Germinal center (tissue), 1 donor: ENCODE measurements at places on chromosomes 3 and 15.

- DNase-seq, result peak; percentile 74
Observed at GRCh38 chr15:31263751-31264558, 62.7 kb upstream of the KLF13 start.

DNA sequence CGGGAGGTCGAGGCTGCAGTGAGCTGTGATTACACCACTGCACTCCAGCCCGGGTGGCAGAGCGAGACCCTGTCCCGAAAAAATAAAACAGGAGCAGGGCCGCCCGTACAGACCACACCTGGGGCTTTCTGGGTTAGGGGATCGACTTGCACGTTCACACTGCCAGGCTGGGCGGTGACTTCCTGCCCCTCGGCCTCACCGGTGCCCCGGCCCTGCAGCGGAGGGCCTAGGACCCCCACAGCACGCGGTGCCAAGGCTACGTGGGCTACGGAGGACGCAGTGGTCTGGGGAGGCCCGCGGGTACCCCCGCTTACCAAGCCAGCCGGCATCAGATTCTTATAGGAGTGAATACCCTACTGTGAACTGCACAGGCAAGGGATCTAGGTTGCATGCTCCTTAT, 11.6 kb upstream of the TTC14 start:
- DNase-seq, result no peak

DNA sequence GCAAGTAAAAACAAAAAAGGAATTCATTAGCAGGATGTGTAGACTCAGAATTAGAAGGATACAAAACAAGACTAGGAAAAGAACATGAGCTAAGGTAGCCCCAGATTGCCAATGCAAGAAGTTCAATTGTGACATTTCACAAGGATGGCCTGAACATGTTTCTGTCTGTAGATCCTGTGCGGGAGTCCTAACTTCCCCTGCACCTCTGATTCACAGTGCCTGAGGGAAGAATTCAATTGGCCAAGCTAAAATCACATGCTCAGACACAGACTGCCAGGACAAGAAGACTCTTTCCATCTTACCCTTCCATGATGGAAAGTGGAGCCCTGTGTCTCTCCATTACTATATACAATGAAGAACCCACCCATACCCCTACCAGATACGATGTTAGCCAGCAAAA, 251.5 kb downstream of the KCNH8 start:
- DNase-seq, result no peak

DNA sequence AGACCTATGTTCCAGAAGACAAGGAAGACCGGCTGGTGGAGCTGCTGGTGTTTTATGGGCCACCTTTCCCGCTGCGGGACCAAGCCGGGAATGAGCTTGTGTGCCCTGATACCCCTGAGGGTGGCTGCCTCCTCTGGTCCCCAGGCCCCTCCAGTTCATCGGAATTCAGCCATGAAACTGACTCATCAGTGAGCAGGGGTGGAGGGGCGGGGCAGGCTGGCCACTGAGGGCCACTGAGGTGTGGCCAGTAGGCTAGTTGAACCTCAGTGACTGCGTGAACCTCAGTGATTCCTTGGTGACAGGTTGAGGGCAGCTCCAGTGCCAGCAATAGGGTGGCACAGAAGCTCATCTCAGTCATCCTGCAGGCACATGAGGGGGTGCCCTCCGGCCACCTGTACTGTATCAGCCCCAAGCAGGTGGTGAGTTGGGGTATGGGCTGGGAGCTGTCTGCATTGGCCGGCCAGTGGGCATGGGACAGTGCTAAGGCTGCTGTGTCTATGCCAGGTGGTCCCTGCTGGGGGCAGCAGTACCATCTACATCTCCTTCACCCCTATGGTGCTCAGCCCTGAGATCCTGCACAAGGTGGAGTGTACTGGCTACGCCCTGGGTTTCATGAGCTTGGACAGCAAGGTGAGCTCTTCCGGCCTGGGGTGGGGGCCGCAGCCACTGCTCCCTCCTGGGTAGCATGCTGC, 20.3 kb downstream of the ACAA1 start:
- no peak for DNase-seq

DNA sequence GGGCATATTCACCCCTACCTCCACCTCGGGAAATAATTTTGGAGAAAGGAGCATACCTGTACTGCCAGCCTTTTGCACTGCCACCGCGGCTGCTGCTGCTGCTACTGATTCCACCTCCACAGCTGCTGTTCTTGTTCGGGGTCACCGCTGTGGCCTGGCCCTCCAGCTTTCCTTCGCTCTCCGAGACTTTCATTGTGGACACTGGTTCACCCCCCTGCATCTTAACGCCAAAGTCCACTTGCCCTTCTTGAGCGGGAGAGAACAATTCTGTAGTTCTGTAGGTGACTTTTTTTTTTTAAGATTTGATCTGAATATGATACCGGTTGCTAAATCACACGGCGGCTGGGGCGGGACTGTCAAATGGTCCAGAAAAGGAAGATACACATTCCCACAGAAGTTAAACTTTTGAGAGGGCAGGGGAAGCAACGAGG, 701 bp downstream of the OSBPL11 start:
- DNase-seq, result no peak

GRCh38 chr15:29921130-29921601, 98.9 kb upstream of the TJP1 start:
- no peak for DNase-seq

- DNase-seq, result no peak
Observed at GRCh38 chr3:165283328-165283727, 87.1 kb upstream of the SLITRK3 start.

DNA sequence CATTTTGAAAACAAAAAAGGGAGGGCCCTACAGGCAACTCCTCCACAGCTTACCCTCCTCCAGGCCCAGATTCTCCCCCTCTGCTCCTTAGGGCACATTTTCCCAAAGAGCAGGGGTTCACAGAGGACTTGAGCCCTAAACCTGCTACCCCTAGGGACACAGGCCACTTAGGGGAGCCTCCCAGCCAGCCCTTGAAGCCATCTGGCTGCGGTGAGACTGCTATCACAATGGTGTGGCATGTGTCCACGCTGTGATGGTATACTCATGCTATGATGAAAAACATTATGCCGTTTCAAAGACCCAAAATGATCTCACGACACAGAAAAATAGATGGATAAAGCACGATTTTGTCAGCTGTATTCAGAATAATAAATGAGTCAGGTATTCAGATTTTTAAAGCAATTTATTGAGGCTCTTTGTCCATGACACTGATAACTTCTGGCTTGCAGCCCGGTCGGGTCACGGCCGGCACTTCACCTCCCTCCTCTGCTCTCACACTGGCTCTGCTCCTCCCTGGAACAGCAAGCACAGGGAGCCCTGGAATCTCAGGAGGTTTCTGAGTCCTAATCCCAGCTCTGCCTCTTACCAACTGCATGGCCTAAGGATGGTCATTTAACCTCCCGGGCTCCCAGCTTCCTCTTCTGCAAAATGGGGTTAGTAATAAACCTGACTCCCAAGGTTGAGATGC, 115.3 kb downstream of the MEGF11 start:
- DNase-seq, result no peak

DNA sequence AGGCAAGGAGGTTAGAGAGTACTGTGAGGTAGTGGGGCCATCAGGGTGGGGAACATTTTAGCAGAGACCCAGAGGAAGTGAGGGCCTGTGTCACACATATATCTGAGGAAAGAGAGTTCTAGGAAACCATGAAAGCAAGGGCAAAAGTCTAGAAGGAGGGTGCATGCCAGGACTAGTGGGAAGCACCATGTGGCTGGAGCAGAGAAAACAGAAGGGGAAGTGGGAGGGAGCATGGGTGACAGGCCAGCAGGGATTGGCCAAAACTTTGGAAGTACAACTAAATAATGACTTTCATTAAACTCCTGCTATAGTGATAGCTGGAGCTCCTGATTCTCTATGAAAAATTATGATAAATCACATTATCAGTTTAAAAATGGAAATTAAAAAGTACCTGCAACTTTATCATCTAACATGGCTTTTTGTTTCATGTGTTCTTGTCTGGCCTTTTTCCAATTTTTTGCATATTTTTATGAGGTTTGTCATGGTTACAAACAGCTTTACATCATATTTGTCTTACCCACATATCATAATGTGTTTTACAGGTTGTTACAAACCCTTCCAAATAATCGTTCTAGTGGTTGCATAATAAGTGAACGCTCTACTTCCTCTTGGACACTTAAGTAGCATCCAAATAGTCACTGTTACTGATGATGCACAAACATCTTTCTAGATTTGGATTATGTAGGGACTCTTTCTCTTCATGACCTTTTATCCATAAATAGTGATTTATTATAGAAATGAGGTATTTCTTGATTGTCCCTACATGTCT, 168.3 kb downstream of the NEK10 start:
- DNase-seq, result no peak

DNA sequence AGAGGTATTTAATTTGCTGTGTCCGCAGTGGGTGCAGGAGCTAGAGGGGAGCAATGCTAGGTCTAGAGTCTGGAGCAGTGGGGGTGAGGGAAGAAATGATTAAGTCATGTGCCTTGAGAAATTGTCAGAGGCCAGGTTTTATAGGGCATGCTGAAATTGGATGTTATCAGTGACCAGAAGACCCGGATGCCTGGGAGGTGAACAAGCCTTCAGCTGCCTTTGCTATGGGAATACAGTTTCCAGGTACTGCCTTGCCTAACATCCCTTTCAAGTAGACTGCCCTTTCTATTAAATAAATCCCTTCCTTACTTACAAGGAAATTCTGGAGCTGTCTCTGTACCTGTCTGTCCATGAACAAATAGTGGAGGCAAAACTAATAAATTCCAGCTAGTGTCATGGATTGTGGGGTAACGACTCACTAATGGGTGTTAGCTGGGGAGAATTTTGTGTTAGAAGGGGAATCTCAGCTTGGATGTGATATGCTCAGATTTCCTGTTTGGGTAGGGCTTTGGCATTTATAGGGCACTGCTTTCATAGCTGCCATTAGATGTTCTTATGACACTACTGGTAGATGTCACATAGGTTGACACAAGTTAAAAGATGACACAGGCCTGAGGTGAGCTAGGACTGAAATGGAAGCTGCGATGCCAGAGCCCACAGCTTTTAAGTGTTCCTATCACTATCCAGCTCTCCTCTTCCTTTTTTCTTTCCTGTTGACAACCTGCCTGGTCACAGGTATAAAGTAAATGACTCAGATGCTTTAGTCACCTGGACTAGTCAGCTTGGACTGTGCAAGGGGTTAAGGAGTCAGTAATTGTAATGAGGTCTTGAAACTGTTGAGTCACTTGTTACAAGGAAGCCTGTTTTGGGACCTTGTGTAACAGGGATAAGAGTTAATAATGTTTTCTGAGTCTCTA, 21.3 kb downstream of the CHD2 start:
- no peak for DNase-seq

DNA sequence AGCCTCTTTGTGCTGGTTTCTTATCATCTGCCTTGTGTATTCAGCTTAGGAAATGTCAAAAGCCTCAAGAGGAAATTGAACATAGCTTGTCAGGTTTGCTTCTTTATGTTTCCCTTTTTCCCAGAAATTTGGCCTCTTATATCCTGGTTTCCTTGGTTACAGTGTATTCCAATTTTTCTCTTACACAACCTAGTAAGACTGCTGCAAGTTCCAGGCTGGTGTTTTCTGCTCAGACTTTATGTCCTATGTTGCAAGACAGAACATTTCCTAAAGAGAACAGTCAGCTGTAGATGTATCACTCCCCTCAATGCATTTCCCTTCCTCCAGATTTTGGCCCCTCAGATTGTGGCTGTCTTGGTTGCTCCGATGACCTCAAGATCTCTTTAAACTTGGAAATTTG, 102.5 kb downstream of the SH3GL3 start:
- DNase-seq, result no peak

DNA sequence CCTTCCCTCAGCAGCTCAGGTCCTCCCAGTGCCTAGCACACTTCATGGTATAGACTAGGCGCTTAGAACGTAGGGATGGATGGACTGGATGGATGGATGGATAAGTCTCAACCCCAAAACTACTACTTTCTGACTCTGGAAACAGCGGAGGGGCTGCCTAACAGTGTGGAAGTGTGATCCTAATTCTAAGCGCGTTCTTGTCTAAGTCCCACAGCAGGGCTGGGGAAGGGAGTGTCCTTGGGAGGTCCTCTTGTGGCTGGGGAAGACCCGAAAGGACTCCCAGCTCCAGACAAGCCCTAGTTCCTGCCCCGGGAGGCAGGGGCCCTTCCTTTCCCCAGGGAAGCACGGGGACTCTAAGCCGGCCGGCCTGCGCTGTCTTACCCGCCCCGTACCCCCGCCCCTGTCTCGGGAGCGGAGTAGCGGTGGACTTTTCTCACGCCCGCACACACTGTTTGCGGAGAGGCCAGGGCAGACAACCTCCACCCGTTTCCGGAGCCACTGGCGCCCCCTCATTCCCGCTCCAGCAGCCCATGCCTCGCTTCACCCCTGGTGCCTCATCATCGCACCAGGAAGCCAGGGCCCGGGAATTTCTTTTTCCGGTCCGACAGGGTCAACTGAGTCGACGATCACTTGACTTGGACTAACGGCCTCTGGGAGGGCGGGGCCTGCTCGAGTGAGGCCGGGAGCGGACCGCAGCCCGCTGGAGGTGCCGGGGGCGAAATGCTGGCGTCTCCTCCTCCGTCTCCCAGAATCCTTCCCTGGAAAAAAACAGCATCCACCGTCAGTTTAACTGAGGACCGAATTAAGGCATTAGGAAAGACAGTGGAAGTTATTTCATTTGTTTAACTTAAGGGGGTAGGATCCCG, 133.3 kb downstream of the TBC1D2B start:
- peak; percentile 36 for DNase-seq

- no peak for DNase-seq
Observed at GRCh38 chr3:73480187-73480672, 144.5 kb downstream of the PDZRN3 start.

GRCh38 chr15:90782442-90782841, 65.3 kb downstream of the BLM start:
- no peak for DNase-seq

GRCh38 chr3:171459137-171459941, 866 bp downstream of the TNIK start:
- DNase-seq, result peak; percentile 20

DNA sequence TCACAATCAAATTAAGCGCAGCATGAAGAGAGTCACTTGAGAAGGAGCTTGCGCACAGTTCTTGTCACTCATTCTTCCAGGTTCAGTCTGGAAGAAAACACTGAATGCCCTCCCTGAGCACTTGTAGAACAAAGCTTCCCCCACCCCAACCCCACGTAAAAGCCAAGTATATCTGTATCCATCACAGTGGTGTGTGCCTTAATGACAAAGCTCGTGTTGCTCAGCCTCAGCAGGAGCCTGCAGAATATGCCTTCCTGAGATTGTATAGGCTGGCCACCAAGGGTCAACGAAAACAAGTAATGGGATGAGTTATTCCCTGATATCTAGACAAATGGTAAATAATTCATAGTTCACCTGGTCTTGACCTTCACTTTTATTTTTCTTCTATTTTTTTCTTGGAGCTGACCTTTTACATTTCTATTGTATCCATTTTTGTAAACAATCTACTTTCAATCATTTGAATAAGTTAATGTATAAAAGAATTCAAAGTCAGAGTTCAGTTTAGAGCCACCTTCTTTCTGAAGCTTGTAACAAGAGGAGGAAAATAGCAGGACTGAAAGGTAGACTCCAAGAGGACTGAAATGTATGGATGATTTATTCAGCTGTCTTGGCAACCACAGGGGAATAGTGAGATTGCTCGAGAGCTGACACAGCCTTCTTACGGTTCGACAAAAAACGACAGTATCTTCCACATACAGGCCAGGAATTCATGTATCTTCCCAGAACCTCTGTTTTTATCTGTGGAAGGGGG, 405.5 kb upstream of the TPM1 start:
- DNase-seq, result no peak
